ENCODE measurements at places on chromosomes 1 and 21.

- no peak for DNase-seq
Observed at GRCh38 chr1:164188497-164188896, 370.5 kb upstream of the PBX1 start.

DNA sequence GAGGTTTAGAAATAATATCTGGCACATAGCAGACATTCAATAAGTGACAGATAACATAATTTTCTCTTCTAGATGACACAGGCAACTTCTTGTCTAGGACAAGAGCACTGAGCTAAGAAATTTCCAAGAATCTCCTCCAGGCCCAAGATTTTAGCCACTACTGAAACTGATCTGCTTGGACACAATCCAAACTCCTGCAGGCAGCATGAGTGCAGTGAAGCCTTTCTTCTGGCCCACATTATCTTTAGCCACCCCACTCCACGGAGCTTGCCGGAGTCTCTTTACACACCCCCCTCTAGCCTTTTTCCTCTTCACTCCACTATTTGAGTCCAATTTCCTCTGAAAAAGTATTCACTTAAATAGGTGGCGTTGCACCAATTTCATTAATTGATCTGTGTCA is 142.9 kb upstream of the DUSP10 start:
- DNase-seq: peak; percentile 21

GRCh38 chr1:119631086-119631432 is 17.0 kb downstream of the ZNF697 start:
- no peak for DNase-seq

- no peak for DNase-seq
Observed at GRCh38 chr1:21685946-21686678, 17.0 kb upstream of the RAP1GAP start.

DNA sequence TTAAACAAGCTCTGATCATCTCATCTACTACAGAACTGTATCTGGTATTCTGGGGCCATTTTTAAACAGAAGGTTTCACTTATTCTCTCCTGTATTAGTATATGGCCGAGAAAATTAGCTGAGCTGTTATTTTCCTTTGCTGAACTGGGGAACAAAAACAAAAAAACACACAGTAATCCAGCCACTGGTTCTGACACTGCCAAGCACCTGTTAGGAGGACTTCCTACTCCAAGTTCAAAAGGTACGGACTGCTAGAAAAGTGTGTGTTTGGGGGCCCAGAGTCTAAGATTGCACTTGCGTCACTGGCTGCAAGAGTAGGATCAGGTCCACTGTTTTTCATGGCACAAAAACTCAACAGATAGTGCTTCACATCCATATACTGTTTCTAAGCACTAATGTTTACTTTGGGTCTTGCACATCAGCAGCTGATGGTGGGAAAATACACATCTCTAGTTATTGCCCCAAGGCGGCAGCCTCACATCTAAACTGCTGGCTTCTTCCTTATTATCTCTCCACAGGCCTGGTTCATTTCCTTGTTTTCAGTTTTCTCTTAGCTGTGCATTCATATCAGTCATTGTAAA is 226.1 kb downstream of the FGGY start:
- no peak for DNase-seq

- peak; percentile 96 for DNase-seq
Observed at GRCh38 chr1:227318016-227318852, at the start of gene CDC42BPA. TSS of gene CDC42BPA (minus strand) at chr1:227318492. CDS start at chr1:227317182, 1,310 bp downstream.

- no peak for DNase-seq
Observed at GRCh38 chr1:9331016-9331415, 38.3 kb downstream of the SPSB1 start.

- no peak for DNase-seq
Observed at GRCh38 chr1:110760321-110760720, 85.6 kb upstream of the KCNA3 start.

DNA sequence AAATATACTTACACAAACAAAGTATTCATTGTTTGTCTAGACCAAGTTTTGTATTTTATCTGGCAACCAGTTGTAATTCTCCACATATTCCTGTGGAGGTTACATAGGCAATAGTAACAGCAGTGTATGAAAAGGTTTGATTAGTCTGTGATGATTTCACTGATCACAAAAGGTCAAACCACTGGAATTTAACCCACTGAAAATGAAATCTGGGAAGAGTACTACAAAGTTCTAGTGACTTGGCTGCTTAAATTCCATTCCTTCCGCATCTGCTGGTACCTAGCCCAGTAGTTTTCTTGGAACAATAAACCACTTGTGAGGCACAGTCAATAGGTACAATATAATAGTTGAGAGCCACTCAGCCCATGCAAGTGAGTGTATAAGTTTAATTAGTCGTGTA is 205.4 kb downstream of the NFIA start:
- DNase-seq: no peak

All from tongue (tissue), 3 donors.